ENCODE measurements at places on chromosomes 2 and 18. TPM values are rescaled to one million over a fixed set of nuclear protein-coding genes. Genes with fewer than 3 reads are reported as not detected.

TOGARAM2 gene
- not detected for total RNA-seq

COLEC12 gene
- 0.50 TPM for total RNA-seq

UGT1A5 gene
- 1.3 TPM for total RNA-seq

PIK3C3 gene
- 65.1 TPM for total RNA-seq

CYP1B1 gene
- 20.8 TPM for total RNA-seq

KLHL30 gene
- 0.83 TPM for total RNA-seq

SLC23A3 gene
- 2.7 TPM for total RNA-seq

GNAL gene
- 40.8 TPM for total RNA-seq

SKA1 gene
- 0.83 TPM for total RNA-seq

Measured in mammary epithelial cell (primary cell).